ENCODE measurements at places on chromosomes 16 and 17.

- no peak for DNase-seq
Measured at GRCh38 chr17:47905221-47905733, 9.2 kb downstream of the SP2 start.

GRCh38 chr17:76467366-76467765, at the start of gene AANAT:
AANAT (plus strand) TSS chr17:76467603; CDS start chr17:76468747, 1,144 bp downstream.
- no peak for DNase-seq

DNA sequence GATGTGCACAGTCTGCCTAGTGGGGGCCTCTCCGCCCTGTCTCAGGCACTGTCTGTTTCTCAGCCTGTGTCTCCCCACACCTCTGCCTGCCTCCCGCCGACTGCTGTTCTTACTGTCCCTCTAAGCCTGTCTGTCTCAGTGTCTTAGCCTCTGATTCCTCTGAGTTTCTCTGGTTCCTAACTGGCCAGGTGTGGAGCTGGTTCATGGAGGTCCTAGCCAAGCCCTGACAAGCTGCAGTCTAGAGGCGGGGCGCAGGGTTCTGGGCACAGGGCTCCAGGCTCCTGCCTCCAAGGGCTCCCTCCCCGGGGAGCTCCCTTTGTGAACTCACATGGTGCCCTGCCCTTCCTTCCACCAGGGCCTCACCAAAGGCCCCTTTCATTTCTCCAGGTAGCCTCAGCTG, 19.4 kb downstream of the C17orf100 start:
- DNase-seq = no peak

- no peak for DNase-seq
Measured at GRCh38 chr17:58316260-58316960, 12.2 kb downstream of the TSPOAP1 start.

DNA sequence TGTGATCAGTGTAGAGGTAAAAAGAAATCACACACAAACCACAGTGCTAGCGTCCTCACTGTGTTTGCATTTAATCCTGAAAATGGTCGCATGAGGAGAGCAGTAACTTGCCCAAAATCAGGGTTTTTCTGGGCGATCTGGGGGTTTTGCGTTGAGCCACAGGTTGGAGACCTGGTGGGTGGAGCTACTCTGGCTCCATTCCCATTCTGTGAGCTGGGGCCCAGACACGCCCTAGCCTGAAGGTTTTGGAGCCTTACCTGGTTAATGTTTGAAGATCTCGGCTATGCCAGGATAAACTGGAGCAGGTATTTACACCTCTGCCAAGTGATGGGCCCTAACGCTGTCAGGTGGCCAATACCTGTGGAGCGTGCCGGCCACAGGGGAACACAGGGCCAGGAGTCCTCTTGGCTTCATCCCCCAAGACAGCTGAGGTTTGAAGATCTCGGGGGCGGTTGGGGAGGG, 48.4 kb downstream of the MPRIP start:
- DNase-seq = no peak

DNA sequence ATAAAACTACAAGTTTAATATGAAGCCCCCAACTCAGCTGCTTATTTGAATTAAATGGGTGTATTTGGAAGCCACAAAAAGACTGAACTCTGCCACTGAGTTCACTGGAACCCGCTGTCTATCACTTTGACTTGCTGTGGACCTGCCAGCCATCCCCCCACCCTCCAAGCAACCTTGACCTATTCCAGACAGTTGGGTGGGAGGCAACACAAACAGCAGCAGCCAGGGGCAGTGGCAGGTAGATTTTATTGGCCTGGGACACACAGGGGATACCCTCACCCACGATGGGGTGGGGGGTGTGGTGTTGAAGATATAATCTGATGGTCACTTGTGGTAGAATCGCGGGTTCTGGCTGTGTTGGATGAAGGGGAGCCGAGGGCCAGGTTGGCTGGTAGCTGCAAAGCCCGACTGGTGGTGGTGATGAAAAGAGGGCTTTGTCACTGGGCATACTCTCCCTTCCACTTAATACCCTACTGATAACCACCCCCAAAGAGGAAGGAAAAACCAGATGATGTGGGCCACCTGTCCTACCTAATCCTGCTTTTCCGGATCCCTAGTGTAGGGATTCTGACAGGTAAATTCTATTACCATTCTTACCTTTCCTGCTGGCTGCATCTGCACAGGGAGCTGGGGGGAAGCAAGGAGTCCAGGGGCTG, 2.6 kb downstream of the GPS2 start:
- DNase-seq = no peak

DNA sequence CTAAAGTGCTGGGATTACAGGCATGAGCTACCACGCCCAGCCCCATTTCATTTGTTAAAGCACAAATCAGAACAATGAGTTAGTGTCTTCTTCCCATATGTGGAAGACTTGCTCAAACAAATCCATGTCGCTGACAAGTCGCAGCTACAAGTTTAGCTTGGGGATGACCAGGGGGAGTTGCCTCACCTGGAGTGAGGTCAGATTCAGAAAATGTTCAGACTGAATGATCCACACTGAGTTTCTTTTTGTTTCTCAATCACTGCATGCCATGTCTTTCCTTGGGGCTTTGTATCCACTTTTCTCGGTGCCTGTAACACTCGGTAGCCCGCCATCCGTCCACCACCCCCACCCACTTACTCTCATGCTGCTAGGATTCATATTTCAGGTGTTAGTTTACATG, 437.3 kb upstream of the DYNLRB2 start:
- DNase-seq = no peak

DNA sequence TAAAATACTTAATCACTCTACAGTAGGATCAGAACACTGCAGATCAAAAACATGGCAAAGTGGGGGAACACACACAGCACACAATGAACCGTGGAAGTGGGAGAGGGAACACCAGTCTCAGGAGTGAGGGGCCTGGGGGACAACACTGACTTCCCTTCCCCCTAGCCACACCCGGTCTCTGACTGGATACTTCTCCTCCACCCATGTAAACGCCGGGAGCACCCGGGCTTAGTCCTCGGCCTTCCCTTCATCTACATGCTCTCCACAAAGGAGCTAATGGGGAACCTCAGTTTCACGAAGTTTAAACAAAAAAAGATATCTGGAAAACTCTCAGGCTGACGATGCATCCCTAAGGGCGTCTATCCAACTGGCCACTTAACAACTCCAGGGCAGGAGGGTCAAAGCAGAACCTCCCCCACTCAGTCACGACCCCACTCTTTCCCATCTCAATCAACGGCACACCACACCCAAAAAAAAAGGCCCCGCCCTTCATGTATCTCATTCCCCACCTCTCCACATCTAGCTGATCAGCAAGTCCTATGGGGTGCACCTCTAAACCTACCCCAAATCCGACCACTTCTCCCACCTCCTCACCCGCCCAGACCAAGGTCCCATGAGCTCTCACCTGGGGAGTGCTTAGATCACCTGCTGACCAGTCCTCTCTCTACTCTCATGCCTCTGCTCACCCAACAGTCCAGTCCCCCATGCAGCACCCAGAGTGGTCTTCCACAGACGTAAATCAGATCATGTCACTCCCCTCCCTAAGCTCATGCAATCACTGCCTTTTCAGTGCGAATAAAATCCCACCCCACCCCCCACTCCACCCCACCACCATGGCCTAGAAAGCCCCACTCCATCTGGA, 7.4 kb downstream of the ZDHHC7 start:
- no peak for DNase-seq

- no peak for DNase-seq
Measured at GRCh38 chr16:78100112-78100467, 636 bp downstream of the WWOX start.

DNA sequence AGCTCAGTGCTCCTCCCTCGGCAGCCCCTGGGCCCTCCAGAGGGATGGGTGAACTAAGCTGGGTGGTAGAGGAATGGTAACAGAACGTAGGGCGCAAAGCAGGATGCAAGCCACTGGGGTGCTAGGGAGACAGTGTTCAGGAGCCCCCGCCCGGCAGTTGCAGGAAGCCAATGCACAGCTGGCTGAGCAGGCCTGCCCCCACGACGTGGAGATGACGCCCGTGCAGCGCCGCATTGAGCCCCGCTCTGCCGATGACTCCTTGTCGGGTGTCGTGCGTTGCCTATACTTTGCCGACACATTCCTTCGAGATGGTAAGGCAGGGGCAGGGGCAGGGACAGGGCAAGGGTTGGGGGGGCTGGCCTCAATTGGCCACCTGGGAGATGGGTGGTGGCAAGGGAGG, 12.9 kb downstream of the LLGL1 start:
- DNase-seq = no peak

GRCh38 chr17:49851387-49852291, 3.8 kb upstream of the TAC4 start:
- peak; percentile 50 for DNase-seq

DNA sequence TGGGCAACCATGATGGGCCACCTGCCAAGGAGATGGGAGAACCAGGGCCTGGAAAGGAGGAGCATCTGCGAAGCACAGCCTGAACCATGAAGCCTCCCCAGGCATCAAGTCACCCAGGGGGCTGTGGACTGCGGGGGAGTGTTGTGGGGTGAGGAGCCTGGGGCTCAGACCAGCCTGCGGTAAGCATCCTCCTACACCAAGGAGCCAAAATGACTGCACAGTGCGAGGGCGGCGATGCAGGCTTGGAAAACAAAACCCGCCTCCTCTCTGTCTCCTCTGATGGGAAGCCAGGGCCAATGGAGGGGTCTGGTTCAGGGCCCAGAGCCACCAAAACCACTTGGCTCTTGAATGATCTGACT, 18.1 kb upstream of the MAF start:
- no peak for DNase-seq

GRCh38 chr16:72482695-72483094, 310.7 kb upstream of the PMFBP1 start:
- DNase-seq = no peak

- DNase-seq = no peak
Measured at GRCh38 chr17:42629411-42630009, 20.0 kb downstream of the TUBG1 start.

- no peak for DNase-seq
Measured at GRCh38 chr17:79211061-79211770, 136.6 kb downstream of the ENGASE start.

- no peak for DNase-seq
Measured at GRCh38 chr17:63347475-63347874, 98.6 kb downstream of the CYB561 start.

DNA sequence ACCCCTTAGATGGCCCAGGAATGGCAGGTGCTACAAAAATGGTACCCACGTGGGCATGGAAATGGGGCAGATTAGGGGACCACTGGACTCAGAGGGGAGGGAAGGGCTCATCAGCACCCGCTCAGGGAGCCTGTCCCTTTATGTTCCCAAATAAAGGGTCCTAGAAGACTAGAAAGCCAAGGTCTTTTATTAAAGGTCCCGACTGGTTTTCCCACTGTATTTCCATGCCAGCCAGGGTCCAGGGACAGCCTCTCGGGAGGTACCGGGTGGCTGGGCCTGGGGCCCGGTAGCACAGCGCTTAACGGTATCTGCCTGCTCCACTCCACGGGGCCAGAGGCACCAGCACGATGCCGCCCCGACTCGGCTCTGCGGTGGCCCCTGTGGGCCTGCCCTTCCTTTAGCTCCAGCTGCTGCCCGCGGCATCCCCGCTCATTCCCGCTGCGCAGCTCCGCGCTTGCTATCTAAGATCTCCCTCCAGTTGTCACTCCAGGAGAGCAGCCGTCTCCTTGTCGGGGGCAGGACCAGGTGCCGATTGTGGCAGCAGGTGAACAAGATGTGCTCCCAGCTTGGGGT, 1.4 kb downstream of the NT5C start:
- DNase-seq = no peak

DNA sequence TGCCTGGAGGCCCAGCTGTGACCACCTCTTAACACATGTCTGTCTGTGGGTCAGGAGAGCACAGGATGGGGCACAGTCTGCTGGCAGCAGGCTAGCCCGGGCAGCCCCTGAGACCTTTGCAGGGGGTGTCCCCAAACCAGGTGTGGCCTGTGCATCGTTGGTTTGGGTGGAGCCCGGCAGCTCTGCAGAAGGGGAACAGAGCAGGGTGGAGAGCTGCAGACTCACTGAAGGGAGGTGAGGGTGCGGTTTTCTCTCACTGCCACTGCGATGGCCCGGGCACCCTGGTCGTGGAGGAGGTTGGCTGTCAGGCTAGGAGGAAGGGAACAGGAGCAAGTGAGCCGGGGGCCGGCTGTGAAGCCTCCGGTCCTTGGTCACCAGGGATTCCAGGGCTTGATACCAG, 28.8 kb downstream of the NLRC3 start:
- no peak for DNase-seq

DNA sequence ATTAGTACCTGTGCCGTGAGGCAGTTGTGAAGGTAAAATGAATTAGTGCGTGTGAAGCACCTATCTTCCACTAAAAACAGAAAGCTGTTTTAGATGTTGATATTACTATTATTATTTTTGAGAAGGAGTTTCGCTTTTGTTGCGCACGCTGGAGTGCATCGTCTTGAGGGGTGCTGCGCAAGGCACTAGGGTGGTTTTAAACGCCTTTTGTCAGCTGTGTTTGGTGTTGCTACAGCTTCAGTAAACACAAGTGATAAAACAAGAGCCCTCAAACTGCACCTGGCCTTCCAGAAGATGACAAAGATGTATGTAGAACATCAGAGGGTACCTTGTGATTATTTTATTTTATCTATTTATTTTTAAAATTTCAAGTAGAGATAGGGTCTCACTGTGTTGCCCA, 38.2 kb downstream of the PLCG2 start:
- no peak for DNase-seq

DNA sequence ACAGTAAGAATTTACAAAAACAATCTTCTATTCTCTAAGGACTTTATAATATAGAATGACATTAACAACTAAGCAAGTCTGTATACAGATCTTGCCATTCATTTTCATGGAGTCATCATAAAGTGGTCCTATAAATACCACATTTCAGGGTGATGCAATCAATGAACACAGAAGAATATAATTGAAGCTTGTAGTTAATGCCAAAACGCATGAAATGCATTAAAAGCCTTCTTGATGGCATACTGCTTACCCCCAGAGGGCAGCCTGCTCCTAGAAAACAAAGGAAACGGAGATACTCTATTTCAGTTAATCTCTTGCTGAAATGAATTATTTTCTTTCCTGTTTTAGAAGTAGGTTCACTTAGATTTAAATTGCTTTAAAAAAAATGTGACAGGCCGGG, 45.2 kb upstream of the STAC2 start:
- DNase-seq = peak; percentile 3

GRCh38 chr17:21127509-21128077, 829 bp downstream of the DHRS7B start:
- no peak for DNase-seq

DNA sequence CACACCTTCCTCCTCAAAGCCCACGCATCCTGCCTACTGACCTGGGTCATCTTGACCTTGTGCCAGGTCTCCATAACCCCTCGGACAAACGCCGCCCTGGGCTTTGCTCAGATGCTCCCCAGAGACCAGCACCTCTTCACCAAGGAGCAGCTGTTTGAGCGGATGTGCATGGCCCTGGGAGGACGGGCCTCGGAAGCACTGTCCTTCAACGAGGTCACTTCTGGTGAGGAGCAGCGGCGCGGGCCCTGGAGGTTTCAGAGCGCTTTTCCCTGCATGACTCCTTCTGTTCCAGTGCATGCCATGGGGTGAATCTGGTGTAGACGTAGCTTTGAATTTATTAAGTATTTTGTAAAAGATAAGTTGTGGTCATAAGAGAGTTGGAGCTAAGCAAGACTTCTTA, 7.6 kb upstream of the RPL13 start:
- DNase-seq = no peak
